ENCODE measurements at places on chromosomes 6 and 20.
A peak's percentile ranks its signal among the peaks of the same experiment; 100 is the strongest.

GRCh38 chr6:111792241-111792640 lies 81.0 kb downstream of the FYN start:
- DNase-seq: no peak

- no peak for DNase-seq
Measured at GRCh38 chr6:118869894-118870589, 23.9 kb upstream of the ASF1A start.

- peak; percentile 71 for DNase-seq
Measured at GRCh38 chr20:17357238-17357637, 130.4 kb downstream of the PCSK2 start.

- no peak for DNase-seq
Measured at GRCh38 chr6:81373414-81373813, 379.1 kb downstream of the TENT5A start.

GRCh38 chr6:107244082-107244741 lies 128.9 kb upstream of the BEND3 start:
- DNase-seq: no peak

- no peak for DNase-seq
Measured at GRCh38 chr6:73476723-73477122, 15.2 kb downstream of the MTO1 start.

DNA sequence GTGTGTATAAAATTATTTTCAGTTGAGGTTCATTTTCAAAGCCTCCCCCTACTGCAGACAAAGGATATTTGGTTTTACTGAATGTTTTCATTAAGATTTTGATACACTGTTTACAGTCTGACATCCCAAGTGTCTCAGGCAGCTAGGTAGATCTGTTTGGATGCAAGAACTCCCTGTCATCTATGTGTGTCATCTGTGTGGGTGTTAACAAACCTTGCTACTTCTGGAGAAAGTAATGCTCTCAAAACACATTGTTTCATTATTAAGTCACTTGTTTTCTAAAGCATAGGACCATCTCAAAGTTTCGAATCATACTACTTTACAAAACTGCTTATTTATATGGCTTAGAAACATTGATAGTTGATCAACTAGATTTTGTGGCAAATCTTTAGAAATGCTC lies 114.5 kb upstream of the TMEM170B start:
- no peak for DNase-seq

GRCh38 chr20:52012079-52012478 lies 179.5 kb downstream of the ZFP64 start:
- no peak for DNase-seq

GRCh38 chr6:29813809-29814208 lies 13.8 kb upstream of the HLA-G start:
- DNase-seq: no peak

DNA sequence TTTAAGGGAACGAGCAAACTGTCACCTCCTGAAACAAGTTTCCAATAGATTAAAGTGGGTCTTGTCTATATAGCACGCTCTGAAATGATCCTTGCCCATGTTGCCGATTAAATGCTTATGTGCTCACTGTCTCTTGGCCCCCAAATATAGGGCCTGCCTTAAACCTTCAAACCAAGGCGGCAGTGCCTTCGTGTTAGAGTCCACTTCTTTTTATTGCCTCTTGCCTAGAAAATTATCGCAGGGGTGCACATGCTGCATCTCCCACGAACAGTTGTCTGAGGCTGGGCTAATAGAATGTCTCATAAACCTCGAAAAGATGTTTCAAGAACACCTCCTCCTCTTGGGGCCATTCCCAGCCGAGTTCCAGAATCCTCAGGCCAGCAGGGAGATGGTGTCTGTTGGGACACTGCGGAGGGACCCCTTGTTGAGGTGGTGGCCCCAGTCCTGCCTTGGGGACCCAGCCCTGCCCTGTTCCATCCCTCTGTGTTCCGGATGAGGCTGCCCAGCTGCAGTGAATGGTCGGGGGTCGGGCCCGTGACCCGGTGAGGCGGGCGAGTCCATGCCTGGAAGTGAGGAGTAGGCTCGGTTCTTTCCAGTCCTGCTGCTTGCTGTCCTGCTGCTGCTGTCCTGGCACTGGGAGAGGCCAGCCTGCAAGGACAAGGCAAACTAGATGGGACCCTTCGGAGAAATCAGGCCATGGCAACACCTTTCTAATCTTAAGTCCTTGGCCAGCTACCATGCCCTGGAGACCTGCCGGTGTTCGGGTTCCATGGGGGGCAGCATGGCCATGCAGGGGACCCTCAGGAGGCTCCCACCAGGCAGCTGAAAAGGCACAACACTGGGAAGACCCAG lies 34.7 kb upstream of the SLCO4A1 start:
- no peak for DNase-seq

DNA sequence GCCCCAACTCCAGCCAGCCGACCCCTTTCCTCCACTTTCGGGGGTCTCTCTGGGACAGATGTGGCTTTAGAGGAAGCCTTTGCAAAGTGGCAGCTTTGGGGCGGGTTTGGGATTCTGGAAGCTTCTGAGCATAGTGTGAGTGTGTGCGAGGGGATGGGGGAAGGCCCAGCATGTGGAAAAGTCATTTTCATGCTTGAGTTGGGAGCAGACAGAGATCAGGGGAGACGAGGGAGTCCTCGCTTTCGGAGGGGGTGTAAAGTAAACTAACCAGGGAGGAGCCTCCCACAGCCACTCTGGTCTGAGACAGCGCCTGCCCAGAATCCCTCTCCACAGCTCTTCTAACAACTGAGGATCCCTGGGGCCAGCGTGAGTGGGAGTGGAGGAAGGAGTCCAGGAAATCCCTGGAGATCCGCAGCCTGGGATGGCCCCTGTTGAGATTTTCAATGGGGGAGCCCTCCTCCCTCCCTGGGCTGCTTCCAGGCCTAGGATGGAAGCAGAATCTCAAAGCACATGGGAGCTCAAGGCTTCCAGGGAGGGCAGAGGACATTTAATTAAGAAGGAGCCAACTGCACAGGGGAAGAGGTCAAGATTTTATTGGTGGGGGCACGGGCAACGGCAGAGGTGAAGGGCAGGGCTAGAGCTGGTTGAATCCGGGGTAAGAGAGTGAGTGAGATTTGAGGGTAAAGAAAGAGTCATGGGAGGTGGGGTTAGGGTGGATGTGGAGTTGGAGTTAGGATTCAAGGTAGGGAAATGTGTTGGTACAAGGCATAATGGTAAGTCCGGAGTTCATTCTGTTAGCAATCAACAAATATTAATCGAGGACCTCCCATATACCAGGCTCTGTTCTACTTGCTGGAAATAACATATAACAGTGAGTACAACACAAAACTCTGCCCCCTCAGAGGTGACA lies 102.3 kb upstream of the FOXP4 start:
- no peak for DNase-seq

GRCh38 chr6:106163446-106163965 lies 77.4 kb downstream of the PRDM1 start:
- no peak for DNase-seq

- no peak for DNase-seq
Measured at GRCh38 chr6:89281779-89282246, 33.3 kb downstream of the GABRR2 start.

DNA sequence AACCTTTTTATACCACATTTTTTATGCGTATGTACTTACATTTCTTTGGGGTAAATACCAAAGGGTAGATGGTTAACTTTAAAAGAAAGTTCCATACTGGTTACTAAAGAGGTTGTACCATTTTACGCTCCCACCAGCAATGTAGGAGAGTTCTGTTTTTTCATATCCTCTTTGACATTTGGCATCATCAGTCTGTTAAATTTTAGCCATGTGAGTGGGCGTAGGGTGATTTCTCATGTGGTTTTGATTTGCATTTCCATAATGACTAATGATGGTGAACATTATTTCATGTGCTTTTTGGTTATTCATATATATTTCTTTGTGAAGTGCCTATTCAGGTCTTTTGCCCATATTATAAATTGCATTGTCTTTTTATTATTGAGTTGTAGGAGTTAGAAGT lies 194.2 kb downstream of the PRL start:
- DNase-seq: no peak

GRCh38 chr6:20409427-20409971 lies 7.8 kb downstream of the E2F3 start:
- no peak for DNase-seq

- no peak for DNase-seq
Measured at GRCh38 chr6:35642471-35643161, 46.1 kb downstream of the FKBP5 start.

DNA sequence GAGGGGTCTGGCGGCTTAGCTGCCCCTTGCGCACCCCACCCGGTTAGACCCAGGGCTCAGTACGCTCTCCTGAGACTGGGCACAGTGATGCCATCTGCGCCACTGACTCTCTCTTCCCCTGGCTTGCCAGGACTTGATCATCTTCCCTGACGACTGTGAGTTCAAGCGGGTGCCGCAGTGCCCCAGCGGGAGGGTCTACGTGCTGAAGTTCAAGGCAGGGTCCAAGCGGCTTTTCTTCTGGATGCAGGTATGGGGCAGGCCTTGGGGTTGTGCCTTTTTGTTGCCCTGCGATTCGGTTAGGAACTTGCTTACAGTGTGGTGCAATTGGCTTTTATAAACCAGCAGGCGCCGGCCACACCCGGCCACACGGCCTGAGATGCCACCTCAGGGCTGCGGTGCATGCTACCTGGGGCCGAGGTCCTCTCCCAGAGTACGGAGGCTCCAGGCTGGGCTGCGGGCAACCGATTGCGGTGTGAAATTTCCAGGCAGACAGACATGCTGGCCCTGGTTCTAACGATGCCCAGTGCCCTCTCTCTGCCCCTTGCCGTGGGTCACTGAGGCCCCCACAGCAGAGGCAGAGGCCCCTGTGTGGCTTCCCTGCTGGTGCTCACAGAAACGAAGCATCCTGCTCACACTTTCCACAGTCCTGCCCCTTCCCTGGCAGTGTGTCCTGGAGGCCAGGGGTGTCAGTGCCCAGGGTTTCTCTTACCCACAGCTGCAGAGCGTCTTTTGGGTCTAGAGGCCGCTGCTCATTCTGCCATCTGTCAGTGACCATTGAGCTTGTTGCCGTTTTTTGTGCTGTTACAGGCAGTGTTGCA lies 1.7 kb downstream of the ADRM1 start:
- DNase-seq: no peak

- no peak for DNase-seq
Measured at GRCh38 chr6:139703780-139704179, 329.3 kb upstream of the CITED2 start.

DNA sequence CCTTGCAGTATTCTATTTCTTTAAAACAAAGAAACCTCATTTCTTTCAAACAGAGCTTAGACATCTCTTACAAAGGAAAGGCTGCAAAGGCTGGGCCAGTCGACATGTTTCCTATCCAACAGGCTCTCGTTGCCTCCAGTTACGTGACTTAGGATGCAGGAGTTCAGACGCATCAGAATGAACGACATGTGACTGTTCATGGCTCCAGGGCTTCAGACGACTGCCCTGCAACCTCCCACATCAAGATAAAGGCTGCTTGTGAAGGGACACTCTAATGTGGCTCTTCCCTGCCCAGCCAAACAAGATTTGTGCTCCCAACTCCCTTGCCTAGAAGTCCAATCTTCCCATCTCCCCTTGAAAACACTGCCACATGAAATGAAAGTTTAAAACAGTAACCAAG lies 14.3 kb upstream of the NEDD9 start:
- no peak for DNase-seq

DNA sequence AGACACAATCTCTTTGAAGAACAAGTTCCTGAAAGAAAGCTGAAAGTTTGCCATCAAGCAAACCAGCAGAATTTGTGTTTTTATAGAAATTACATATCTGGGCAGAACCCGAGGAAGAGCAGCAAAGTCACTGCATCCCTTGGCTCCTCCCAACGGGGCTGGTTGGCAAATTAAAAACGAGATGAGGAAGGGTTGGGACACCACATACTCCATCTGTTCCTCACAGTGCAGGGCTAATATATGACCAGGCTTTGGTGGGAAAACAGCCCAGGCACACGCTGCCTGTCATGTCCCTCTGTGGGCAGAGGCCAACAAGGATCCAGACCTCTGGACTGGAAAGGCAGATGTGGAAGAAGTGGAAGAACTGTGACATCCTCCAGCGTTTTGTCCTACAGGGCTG lies 607.3 kb downstream of the CDH26 start:
- no peak for DNase-seq

- DNase-seq: no peak
Measured at GRCh38 chr6:12950976-12951375, 234.4 kb downstream of the PHACTR1 start.

DNA sequence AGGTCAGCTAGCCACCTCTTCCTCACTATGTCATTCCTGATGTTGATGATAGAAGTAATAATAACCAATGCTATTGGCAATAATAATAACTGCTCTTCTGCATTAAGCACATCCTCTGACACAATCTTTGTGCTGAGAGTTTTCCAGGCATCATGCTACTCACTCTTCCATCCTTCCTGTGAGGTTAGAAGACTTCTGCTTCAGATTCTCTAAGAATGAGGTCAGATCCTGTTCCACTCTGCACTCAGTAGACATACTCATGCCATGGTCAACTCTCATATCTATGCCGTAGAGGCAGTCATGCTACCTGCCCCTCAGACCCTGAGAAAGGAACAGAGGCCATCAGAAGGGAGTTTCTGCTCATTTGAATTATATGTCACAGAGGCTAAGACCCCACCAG lies 98.1 kb upstream of the TOP1 start:
- DNase-seq: no peak

GRCh38 chr6:26008470-26008869 lies 45.9 kb downstream of the TRIM38 start:
- DNase-seq: no peak

DNA sequence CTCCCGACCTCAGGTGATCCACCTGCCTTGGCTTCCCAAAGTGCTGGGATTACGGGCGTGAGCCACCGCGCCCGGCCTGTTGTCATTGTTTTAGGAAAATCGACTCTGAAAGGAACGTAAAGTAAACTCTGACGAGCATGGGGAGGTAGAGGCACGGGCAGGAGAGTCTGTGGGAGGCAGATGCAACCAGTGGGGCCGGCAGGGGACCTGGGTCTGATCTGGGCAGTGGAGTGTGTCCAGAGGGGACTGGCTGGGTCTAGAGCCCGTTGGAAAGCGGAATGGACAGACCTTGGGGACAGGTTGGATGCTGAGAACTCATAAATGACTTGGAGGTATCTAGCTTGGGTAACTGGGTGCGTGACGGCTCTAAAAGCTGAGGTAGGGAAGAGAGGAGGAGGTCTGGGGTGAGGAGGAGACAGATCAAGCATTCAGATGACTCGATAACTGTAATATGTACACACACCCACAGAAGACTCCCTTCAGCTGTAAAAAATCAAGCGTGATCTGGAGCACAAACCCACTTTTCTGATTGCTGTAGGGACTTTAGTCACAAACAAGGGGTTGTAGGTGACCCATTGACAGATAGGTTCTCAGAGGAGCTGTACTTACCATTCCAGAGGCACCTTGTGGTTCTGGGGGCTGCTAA lies 22.4 kb downstream of the MANBAL start:
- no peak for DNase-seq

- peak; percentile 61 for DNase-seq
Measured at GRCh38 chr20:1381753-1382591, 10.9 kb downstream of the FKBP1A start.

GRCh38 chr6:143619824-143620401 lies 57.9 kb upstream of the PHACTR2 start:
- DNase-seq: no peak

- DNase-seq: no peak
Measured at GRCh38 chr20:31869942-31870725, at the start of the genes DUSP15 and TTLL9. DUSP15 (minus strand) TSS chr20:31870527; CDS start chr20:31870337, 190 bp downstream. TTLL9 (plus strand) TSS chr20:31870634; CDS start chr20:31871127, 493 bp downstream.

DNA sequence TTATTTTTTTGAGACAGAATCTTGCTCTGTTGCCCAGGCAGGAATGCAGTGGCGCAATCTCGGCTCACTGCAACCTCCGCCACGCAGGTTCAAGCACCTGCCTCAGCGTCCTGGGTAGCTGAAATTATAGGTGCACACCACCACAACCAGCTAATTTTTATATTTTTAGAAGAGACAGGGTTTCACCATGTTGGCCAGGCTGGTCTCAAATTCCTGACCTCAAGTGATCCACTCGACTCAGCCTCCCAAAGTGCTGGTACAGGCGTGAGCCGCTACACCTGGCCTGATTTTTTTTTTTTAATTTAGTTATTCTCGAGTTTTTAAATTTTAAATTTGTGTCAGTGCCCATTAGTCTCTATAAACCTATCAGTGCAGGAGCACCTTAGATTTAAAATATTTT lies 24.4 kb downstream of the ZNF133 start:
- no peak for DNase-seq
